ENCODE measurements at places on chromosomes 5 and 9.

GRCh38 chr5:150473673-150474358 lies 24.3 kb upstream of the RPS14 start:
- no peak for DNase-seq

DNA sequence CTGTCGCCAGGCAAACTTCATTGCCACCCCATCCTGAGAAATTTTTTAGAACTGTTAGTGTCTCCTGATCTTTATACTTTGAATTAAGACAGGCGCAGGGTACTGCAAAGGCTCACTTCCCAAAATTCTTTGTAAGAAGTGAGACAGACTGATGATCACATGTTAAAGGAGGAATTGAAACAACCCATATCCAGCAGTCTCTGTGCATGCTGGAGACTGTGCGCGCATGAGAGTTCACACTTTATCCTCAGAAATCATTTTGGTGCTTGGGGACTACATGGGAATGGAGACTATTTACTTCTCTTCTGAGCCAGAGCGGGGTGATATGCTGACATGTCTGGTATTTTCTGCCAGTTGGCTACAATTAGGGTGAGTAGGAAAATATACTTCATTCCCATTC lies 91.2 kb downstream of the ZNF474 start:
- no peak for DNase-seq

- no peak for DNase-seq
Observed at GRCh38 chr9:17824191-17824590, 245.3 kb downstream of the SH3GL2 start.

- DNase-seq: no peak
Observed at GRCh38 chr5:133123297-133123696, 71.5 kb downstream of the HSPA4 start.

GRCh38 chr5:76166886-76167576 lies 83.8 kb downstream of the SV2C start:
- DNase-seq: no peak

DNA sequence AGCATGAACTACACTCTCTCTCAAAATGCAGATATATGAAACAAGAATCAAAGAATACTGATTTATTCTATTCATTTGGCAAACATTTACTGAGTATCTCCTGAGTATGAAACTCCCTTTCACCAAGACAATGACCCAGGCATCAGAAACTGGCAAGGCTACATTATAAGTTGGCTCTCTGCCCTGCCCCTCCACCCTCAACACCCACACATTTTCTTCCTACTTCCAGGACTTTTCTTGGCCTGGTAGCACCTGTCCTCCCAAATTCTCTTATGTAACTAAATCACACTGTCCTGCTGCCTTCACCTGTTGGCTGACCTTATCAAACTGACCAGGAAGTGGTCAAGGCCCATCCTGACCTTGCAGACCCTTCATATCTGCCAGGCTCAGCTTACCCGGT lies 3.5 kb downstream of the RASEF start:
- no peak for DNase-seq

DNA sequence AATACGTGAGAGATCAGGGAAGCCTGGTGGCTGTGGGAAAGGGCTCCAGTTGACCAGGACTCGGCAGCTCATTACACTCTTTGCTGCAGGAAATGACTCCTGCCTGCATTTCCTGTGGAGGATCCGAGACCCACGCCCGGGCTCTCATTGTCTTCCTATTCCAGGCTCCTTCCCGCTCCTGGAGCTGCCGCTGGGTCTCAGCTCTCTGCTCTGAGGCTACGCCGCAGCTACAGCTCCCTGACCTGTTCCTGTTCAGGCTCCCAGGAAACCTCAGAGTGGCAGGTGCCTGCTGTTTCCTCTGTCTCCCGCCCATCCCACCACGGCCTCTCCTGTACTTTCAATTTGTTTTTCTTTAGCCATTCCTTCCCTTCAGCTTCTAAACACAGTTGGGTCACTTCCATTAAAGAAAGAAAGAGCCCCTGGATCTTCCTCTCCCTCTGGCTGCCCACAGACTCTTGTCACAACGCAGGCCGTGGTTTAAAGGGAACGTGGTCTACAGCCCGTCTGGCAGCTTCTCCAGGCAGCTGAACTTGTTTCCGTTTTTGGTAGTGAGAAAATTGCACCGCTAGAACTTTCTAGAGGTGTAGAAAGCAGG lies 71.5 kb downstream of the IL6ST start:
- no peak for DNase-seq

GRCh38 chr5:103003872-103004271 lies 116.1 kb downstream of the GIN1 start:
- no peak for DNase-seq
